ENCODE measurements at places on chromosomes 1 and 21.

- no peak for DNase-seq
These were observed 40.0 kb upstream of the DPH5 start for GRCh38 chr1:101065575-101065974.

GRCh38 chr1:11414926-11415538, 63.9 kb upstream of the DISP3 start:
- no peak for DNase-seq

- no peak for DNase-seq
These were observed 109.3 kb downstream of the RUNX1 start for GRCh38 chr21:34939673-34940331.

- DNase-seq = no peak
These were observed 127.5 kb upstream of the EDN2 start for GRCh38 chr1:41611932-41612450.

DNA sequence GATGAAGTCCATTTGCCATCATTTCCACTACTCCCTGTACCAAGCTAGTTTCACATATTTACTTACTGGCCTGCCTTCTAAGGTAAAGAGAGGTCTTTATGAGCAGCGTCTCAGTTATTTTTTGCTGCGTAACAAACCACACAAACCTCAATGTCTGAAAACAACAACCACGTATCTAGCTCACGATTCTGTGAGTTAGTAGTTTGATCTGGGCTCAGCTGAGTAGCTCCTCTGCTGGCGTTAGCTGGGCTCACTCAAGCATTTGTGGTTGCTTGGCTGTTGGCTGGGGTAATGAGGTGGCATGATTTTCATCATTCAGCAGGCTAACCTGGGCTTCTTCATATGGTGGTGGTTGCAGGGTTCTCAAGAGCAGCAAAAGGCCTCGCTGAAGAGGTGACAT, 225.4 kb downstream of the FOXD2 start:
- no peak for DNase-seq

GRCh38 chr1:74504125-74504932, 8.1 kb downstream of the LRRC53 start:
- peak; percentile 9 for DNase-seq

GRCh38 chr1:88462488-88463261, 221.4 kb upstream of the PKN2 start:
- no peak for DNase-seq

- peak; percentile 68 for DNase-seq
These were observed 79.1 kb downstream of the TPR start for GRCh38 chr1:186295980-186296379.

- no peak for DNase-seq
These were observed 21.0 kb upstream of the TNFRSF1B start for GRCh38 chr1:12145616-12146342.

GRCh38 chr1:243407284-243408018, 151.6 kb downstream of the SDCCAG8 start:
- DNase-seq = peak; percentile 29

Measured in skeletal muscle cell (primary cell).